ENCODE measurements at places on chromosomes 5 and 9. TPM values are rescaled to one million over a fixed set of nuclear protein-coding genes. Genes with fewer than 3 reads are reported as not detected.

DNA sequence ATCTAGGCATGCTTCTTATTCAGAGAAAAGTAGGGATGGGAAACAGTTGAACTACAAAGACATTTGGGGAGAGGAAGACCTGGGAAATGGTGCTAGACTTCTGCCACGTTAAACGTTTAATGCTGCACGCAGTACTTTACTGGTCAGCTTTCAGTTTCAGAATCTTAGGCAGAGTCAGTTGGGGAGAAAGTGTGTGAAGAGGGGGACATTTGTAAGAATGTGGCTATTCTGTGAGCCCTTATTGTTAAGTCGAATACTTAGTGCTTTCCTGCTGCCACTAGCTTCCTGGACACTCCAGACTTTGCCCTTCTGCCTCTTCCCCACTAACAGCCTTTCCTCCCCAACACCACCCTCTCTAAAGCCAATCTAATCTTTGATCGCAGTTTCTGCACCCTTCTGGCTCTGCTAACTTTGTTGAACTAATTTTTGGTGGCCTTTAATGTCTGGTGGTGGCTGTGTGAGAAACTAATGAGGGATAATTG, 6.1 kb downstream of the CYSTM1 start:
- no peak for DNase-seq

- DNase-seq, result no peak
Observed at GRCh38 chr9:101131326-101131725, 102.8 kb downstream of the PLPPR1 start.

GABRA1 gene
- not detected for total RNA-seq

- peak; percentile 38 for DNase-seq
Observed at GRCh38 chr5:98433673-98434072, 339.8 kb upstream of the RGMB start.

DNA sequence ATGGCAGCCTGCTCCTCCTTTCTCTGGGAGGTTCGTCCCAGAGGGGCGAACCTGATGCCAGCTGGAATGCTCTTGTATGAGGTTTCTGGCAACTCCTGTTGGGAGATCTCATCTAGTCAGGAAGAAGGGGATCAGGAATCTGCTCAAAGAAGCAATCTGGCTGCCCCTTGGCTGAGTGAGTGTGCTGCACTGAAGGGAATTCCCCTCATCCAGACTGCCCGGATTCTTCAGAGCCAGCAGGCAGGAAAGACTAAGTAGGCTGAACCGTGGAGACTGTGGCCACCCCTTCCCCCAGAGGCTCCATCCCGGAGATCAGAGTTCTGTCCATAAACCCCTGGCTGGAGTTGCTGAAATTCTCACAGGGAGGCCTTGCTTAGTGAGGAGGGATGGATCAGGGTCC, 476.0 kb downstream of the CSNK1G3 start:
- DNase-seq, result no peak

ADGRV1 gene
- total RNA-seq, result 0.18 TPM

DNA sequence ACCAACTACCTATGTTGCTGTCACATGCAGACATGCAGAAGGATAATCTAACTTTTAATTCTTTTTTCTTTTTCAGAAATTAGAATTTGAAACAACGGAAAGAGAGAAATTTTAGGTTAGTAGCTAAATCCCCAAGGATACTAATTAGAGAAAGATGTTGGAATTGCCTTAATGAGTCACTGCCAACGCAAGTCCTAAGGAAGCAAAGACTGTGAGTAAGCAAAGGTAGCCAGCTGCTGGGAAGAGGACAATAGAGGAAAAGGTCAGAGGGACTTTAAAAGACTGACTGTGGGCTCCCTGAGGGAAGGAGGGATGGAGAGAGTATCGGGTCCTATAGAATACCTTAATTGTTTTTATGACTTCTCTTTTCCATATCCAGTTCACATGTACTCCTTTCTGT, 461.9 kb upstream of the PAPPA start:
- peak; percentile 83 for DNase-seq

GRCh38 chr5:79932510-79933504, 58.3 kb downstream of the MTX3 start:
- DNase-seq, result peak; percentile 40
